ENCODE measurements at places on chromosomes 1 and 21. TPM values are rescaled to one million over a fixed set of nuclear protein-coding genes. Genes with fewer than 3 reads are reported as not detected.

DNA sequence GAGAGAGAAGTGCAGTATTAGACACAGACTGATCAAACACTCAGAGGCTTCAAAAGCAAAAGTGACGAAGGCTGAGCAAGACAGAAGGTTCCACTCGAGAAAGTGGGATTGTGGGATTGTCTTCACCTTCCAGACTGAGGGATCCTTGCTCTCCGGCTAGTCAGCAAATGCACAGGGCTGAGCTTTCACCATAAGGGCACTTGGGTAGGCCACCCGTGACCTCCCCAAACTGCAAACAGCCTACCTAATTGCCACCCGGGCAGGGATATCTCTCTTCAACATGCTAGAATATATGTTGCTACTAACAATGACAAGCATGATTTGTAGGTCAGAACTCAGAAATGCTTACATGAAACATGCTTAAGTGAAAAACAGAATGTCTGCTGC, 35.3 kb upstream of the RIPK4 start:
- DNase-seq, result no peak

DNA sequence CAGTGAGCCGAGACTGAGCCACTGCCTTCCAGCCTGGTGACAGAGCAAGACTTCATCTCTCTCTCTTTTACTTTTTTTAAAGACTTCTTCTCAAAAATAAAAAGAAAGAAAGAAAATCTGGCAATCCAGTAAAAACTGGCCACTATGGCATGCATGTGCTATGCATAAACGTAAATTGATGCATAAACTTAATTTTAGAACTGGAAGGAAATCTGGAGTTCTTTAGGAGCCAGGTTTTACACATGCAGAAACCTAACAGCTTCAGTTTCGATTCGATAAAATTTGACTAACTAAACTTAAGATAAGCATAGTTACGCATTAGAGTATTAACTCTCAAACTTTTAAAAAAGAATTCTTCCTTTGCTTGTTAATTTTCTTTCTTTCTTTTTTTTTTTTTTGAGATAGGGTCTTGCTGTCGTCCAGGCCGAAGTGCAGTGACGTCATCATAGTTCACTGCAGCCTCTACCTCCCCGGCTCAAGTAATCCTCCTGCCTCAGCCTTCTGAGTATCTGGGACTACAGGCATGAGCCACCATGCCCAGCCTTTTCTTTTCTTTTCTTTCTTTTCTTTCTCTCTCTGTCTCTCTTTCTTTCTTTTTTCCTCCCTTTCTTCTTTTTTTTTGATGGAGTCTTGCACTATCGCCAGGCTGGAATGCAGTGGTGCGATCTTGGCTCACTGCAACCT, 11.9 kb upstream of the LGALS8 start:
- no peak for DNase-seq

- DNase-seq, result peak; percentile 97
Observed at GRCh38 chr1:10209905-10210810, at the start of gene KIF1B. Gene KIF1B, plus strand, starts transcription at chr1:10210570. Its CDS starts 21,759 bp downstream, at chr1:10232329.

- no peak for DNase-seq
Observed at GRCh38 chr1:38814984-38815464, 44.5 kb downstream of the RRAGC start.

GRCh38 chr1:185581020-185581419, 153.2 kb upstream of the HMCN1 start:
- DNase-seq, result no peak

- DNase-seq, result no peak
Observed at GRCh38 chr1:12161324-12161661, 5.5 kb upstream of the TNFRSF1B start.

GRCh38 chr1:50702395-50702794, 257.7 kb downstream of the FAF1 start:
- no peak for DNase-seq

GRCh38 chr1:28740118-28740517, 3.4 kb downstream of the YTHDF2 start:
- no peak for DNase-seq

GRCh38 chr1:55893155-55893554, 678.0 kb upstream of the USP24 start:
- no peak for DNase-seq

GRCh38 chr1:232423591-232423990, 206.3 kb downstream of the SIPA1L2 start:
- no peak for DNase-seq

DNA sequence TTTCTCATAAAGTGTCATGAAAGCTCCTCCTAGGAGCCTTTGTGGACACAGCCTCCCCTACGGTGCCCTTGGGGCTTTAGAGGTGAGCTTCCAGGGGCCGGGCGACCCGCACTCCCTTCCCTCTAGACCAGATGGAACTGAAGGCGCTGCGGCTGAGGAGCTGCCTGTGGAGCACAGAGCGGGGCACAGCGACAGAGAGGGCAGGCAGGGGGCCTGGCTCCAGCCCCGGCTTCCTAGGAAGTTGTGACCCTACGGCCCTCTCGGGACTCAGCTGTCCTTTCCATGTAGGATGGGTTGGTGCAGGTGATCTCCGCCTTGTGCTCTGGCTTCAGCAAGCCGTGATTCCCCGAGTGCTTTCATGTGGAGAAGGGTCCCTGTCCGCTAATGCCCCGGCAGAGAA, 23.6 kb upstream of the NEK2 start:
- DNase-seq, result no peak

GRCh38 chr1:181083842-181084605, 4.5 kb upstream of the IER5 start:
- peak; percentile 72 for DNase-seq

HENMT1 gene
- total RNA-seq, result 14.6 TPM

TRNP1 gene
- 0.62 TPM for total RNA-seq

DAB1 gene
- total RNA-seq, result 0.11 TPM

SLC41A1 gene
- total RNA-seq, result 41.5 TPM

CD2 gene
- total RNA-seq, result 291 TPM

YY1AP1 gene
- total RNA-seq, result 76.0 TPM

MRAP gene
- total RNA-seq, result not detected

FMO2 gene
- total RNA-seq, result not detected

Data from activated CD4-positive, alpha-beta T cell treated with anti-CD3 and anti-CD28 coated beads for 36 hours (primary cell).